ENCODE measurements at places on chromosomes 3 and 15.

DNA sequence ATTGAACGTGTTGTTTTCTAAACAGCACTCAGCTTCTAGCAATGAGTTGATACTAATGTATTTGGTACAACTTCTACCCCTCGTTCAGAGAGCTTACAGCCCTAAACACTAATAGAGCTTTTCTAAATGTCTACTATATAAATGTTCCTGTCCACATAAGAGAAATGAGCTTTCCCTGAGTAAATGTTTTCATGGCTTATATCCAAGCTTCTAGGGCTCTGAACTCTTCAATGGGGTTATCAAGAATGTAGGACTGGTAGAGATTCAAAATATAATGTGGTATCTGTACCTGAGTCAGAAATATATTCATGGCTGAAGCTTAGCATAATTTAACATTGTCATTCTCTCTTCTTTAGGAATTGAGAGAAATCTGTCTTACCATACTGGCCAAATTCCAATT is 73.4 kb downstream of the SERPINI1 start:
- no peak for DNase-seq

DNA sequence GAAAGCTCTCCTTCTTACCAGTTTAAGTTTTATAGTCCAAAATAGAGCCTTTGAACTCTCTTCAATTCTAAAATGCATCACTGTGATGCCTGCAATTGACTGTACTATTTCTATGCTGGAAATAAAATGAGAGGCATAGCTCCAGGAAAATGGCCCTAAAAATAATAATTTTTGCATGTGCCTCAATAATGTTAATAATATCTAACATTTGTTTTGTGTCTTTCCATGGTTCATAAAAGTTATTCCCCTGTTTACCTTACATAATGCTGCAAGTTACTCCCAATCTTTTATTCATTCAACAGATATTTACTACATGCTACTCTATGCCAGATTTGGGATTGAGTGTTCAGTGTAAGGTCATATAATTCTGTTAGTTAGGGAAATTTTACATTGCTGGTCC is 574.0 kb downstream of the RBMS3 start:
- no peak for DNase-seq

- DNase-seq: no peak
These were observed 307.7 kb upstream of the C2CD4B start for GRCh38 chr15:62472616-62473299.

DNA sequence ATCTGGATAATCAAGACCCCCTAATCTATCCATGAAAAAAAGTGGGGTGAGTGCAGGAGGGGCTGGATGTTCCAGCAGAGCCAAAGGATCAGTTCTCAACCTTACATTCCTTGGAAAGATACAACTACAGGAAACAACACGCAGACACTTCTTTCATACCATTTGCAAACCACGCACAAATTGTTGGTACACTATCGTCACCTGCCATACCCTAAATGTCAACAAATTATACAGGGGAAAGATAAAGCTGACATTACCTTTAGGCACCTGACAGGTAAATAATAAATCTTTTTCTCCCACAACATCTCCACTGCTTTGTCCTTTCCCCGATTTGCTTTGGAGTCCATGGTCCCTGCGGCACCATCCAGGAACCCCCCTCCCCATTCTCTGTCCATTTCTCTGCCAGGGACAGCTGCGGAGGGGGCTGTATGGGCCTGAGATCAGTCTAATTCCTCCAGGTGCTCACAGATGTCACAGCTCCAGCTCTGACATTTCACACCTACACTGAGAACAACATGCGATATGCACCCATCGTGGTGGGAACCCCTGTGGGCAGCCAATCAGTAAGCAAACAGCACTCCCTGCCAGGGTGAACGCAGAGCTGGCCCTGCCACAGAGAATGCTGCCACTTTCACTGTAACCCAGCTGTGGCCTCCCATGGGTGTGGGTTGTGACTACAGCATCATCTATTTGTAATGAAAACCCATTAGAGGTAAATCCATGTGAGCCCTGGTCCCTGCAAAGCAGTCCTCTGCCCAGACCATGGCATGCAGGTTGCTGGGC is 37.7 kb upstream of the BCL2L10 start:
- no peak for DNase-seq

GRCh38 chr15:66498501-66499386 is 1.2 kb upstream of the SNAPC5 start:
- DNase-seq: no peak

GRCh38 chr15:81270188-81270587 is 53.8 kb downstream of the STARD5 start:
- no peak for DNase-seq

DNA sequence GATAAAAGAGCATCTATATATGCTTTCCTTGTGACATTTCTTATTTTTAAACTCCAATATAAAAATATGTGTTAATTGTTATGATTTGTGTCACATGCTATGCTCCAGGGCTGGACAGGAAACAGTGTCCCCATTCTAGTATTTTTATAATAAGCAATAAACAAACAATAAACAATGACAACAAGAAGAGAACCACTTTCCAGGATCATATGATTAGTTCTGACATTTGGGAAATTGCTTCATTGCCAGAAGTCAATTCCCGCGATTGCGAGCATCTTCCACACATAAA is 260.9 kb downstream of the FHIT start:
- no peak for DNase-seq

DNA sequence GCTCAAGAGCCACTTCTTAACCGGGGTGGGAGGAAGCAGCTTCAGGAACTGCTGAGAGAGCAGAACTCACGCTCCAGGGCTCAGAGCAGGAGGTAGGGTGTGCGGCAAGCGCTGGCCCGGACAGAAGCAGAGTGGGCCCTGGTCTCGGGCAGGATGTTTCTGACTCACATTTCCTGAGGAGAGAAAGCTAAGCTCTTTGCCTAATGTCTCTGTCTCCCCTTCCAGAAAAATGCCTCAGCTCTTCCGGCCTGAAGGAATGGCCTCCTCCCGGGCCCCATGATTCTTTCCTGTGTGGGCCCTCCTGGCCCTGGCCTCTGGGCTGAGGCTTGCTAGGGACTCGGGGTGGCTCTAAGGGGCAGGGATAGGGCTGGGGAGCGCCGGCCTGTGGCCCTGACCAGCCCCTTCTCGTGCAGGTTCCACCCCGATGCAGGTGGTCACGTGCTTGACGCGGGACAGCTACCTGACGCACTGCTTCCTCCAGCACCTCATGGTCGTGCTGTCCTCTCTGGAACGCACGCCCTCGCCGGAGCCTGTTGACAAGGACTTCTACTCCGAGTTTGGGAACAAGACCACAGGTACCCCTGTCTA is 4.1 kb upstream of the STAB1 start:
- no peak for DNase-seq

DNA sequence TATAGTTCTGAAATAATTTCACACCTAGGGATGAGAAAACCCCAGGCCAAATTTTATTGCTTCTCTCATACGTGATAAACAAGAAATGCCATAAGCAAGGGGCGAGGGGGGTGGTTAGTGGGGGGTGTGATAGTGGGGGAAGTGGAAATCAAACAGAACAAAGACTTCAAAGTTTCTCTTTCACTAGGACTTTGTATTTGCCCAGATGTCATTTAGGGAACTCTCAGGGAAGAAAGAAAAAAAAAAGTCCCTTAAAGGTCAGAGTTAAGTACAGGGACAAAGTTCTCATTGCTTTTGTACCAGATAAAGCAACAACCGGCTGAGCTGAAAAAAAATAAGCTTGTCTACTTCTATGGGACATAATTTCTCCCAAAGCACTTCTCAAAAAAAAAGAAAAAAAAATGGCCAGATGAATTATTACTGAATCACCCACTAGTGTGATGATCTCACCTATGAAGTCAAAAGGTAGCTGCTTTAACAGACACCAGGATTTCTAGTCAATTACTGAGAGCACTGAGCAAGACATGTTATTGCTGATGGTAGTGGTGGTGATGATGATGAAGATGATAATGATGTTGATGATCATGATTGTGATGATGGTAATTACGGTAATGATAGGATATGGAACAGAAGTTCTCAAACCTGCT is 56.2 kb downstream of the FHIT start:
- DNase-seq: no peak

DNA sequence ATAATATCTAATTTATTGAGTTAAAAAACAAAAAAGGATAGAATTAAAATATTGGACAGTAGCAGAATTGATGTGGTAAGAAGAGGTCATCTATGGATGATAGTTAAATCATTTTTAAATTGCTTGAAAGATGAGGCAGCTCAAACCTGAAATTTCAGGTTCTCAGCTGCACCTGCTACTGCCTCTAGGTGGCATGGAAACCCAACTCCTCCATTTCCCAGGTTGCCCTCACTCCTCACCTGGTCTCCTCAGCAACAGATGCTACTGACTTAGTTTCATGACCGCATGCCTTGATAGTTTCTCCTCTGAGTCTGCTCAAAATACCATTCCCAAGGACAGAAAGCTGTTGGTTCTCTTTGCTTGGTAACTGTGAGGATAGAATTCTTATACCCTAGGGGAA is 148.1 kb downstream of the ABHD5 start:
- DNase-seq: no peak

- no peak for DNase-seq
These were observed 130.0 kb downstream of the PLCL2 start for GRCh38 chr3:17014709-17015108.

GRCh38 chr15:29134641-29135308 is 134.8 kb downstream of the NSMCE3 start:
- DNase-seq: no peak

DNA sequence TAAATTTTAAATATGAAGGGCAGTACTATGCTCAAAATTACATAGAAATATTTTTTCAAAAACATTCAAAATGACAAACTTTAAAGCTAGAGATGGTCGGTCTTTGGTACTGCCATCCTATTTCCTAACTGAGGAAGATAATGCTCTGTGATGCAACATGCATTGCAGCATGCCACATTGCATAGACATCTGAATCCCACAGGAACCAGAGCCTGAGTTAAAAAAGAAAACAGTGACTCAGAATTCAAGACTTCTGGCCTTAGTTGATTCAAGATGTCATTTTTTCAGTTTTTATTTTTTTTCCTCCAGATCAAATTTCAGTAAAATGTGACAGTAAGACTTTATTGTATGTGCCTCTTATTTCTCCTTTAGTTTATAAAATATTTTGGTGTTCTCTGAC is 33.1 kb downstream of the TP63 start:
- DNase-seq: no peak

DNA sequence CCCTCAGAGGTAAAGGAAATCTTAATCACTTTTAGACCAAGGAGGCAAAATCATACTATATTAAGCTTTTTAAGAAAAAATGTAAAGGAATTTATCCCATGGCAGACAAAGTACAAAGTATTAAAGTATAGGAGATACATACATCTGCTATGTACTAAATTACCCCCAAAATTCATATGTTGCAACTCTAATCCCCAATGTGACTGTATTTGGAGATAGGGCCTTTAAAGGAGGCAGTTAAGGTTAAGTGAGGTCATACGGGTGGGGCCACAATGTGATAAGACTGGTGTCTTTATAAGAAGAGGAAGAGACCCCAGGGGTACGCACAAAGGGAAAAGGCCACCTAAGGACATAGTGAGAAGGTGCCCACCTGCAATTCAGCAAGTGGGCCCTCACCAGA is 657.0 kb upstream of the ADAMTS9 start:
- no peak for DNase-seq

- DNase-seq: no peak
These were observed 214.4 kb downstream of the THSD4 start for GRCh38 chr15:71329497-71330260.

DNA sequence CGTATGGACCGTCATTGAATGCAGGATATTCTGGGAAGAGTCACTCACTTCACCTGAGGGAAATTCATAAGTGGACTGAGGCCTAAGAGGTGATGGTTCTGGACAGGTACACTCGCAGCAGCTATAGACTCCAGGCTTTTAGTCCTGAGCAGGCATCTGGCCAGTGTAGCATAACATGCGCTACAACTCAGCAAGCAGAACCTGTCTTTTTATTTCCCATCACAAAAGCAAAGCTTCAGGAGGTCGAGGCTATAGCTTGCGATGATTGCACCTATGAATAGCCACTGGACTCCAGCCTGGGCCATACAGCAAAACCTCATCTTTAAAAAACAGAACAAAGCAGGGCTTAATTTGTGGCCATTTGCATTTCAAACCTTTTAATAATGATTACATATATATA is 185.8 kb downstream of the KCNH8 start:
- DNase-seq: no peak

DNA sequence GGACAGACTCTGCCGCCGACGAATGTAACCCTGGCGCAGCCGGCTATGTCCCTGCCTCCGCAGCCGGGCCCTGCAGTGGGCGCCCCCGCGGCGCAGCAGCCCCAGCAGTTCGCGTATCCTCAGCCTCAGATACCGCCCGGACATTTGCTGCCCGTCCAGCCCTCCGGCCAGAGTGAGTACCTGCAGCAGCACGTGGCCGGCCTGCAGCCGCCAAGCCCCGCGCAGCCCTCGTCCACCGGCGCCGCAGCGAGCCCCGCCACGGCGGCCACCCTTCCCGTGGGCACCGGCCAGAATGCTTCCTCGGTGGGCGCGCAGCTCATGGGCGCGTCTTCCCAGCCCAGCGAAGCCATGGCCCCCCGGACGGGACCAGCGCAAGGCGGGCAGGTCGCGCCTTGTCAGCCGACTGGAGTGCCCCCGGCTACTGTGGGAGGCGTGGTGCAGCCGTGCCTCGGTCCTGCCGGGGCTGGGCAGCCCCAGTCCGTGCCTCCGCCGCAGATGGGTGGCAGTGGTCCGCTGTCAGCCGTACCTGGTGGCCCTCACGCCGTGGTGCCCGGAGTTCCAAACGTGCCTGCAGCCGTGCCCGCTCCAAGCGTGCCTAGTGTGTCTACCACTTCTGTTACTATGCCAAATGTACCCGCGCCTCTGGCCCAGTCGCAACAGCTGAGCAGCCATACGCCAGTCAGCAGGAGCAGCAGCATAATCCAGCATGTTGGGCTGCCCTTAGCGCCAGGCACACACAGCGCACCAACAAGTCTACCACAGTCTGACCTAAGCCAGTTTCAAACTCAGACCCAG is 2.4 kb downstream of the TSC22D2 start:
- no peak for DNase-seq

DNA sequence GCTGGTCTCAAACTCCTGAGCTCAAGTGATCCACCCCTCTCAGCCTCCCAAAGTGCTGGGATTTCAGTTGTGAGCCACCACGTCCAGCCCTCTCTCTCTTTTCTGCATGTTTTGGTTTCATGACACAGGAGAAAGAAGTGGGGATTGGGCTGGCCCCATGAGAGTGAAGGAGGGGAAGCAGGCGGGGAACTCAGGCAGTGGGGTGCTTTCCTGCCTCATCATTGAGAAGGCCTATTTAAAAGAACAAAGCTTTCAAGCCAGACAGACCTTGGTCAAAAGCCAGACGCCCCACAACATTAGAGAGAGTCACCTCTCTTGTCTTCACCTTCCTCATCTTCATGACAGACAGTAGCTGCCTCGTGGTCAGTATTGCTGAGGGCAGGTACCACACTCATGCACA is 15.9 kb downstream of the PSTPIP1 start:
- no peak for DNase-seq

- DNase-seq: no peak
These were observed 52.8 kb upstream of the FAM98B start for GRCh38 chr15:38401106-38401505.

- DNase-seq: no peak
These were observed 173.3 kb downstream of the RBMS3 start for GRCh38 chr3:29454161-29454611.

- no peak for DNase-seq
These were observed 238.7 kb downstream of the ISL2 start for GRCh38 chr15:76575274-76575673.

All from stimulated activated CD8-positive, alpha-beta memory T cell treated with anti-CD3 and anti-CD28 coated beads, Interleukin-4, amount 100 ng/mL, for 1 hour (primary cell).